ENCODE measurements at places on chromosomes 13 and 19. TPM values are rescaled to one million over a fixed set of nuclear protein-coding genes. Genes with fewer than 3 reads are reported as not detected.

Gene CLEC4G
- total RNA-seq, result not detected

DNA sequence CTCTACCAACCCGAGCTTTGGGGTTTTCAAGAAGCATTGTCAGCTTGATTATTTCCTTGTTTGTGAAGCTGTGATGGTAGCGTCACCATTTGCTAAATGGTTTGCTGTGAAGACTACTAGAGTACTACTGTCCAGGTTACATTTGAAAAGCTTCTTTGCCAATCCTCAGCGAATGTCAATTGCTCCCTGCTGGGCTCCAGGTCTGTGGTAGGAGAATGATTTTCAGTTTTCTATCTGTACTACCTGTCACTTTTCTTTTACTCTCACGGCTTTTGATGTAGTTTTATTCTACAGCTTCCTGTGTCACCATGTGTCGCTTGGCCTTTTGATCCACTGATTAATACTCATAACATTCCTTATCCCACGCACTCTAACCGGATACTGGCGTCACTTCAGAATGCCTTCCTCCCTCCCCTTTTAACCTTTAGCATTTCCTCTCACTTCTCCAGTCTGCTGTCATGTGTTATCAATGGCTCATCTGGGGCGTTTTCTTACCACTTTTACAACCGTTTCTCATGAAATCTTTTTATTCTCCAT is 7.5 kb upstream of the GPR183 start:
- H3K36me3 ChIP-seq, result peaks cover 66% of the 10 kb centered on the region
- peak; percentile 64 for DNase-seq
- H3K4me1 ChIP-seq, result peaks cover 74% of the 10 kb centered on the region
- H3K27me3 ChIP-seq, result no peaks in the 10 kb centered on the region

GRCh38 chr13:98505217-98505616 is 71.7 kb downstream of the STK24 start:
- no peaks in the 10 kb centered on the region for H3K27me3 ChIP-seq
- no peak for DNase-seq
- peaks cover 84% of the 10 kb centered on the region for H3K4me1 ChIP-seq
- peaks cover 31% of the 10 kb centered on the region for H3K36me3 ChIP-seq

GRCh38 chr19:21472507-21472906 is 32.9 kb upstream of the ZNF429 start:
- DNase-seq, result no peak
- H3K27ac ChIP-seq, result no peak overlapping the region
- no peak overlapping the region for H3K4me3 ChIP-seq
- no peaks in the 10 kb centered on the region for H3K27me3 ChIP-seq
- H3K36me3 ChIP-seq, result peaks cover 6% of the 10 kb centered on the region

- no peak overlapping the region for H3K27ac ChIP-seq
- H3K36me3 ChIP-seq, result no peaks in the 10 kb centered on the region
- no peak for DNase-seq
- peaks cover 9% of the 10 kb centered on the region for H3K4me1 ChIP-seq
Measured at GRCh38 chr13:71876648-71877255, 9.7 kb upstream of the DACH1 start.

Gene TMIGD2
- 48.7 TPM for total RNA-seq

DNA sequence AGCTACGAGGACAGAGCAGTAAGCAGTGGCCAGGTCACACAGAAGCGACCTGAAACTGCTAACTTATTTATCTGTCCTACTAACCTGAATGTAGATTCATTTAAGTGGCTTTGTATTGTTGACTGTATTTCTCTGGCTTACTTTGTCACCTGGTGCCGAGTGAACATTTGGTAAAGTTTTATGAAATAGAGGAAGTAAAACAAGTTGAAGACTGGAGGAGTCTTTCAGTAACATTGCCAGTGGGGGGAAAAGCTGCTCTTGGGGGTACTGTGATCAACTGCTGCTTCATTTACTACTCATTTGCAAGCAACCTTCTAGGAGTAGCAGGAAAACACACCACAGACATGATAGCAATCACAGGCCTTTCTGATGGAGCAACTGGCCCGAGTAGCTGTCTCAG is 615.0 kb downstream of the FGF9 start:
- no peaks in the 10 kb centered on the region for H3K27me3 ChIP-seq
- no peak overlapping the region for H3K4me3 ChIP-seq
- no peak for DNase-seq
- no peaks in the 10 kb centered on the region for H3K4me1 ChIP-seq

Gene USHBP1
- not detected for total RNA-seq

- no peak for DNase-seq
- H3K27me3 ChIP-seq, result no peaks in the 10 kb centered on the region
- H3K36me3 ChIP-seq, result no peaks in the 10 kb centered on the region
Measured at GRCh38 chr13:62085337-62086229, 669.9 kb upstream of the PCDH20 start.

DNA sequence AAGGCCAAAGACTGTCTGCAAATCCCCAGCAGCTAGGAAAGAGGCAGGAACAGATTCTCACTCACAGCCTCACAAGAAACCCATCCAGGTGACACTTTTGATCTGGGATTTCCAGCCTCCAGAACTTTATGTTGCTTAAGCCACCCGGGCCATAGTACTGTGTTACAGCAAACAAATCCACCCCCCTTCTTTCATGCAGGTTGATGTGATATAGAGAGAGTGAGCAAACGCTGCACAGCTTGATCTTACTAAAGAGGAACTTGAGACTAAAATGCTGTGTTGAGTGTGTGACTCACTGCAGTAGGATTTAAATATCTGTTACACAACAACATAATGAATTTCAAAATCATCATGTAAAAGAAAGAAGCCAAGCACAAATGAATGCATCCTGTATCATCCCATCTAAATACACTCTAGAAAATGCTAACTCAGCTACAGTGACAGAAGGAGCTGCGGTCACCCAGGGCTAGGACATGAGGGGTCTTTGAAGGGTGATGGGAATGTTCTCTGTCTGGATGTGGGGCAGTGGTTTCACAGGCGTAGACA is 32.2 kb downstream of the RCBTB2 start:
- H3K4me3 ChIP-seq, result no peak overlapping the region
- peaks cover 91% of the 10 kb centered on the region for H3K4me1 ChIP-seq
- no peak overlapping the region for H3K27ac ChIP-seq
- peaks cover 76% of the 10 kb centered on the region for H3K36me3 ChIP-seq
- no peaks in the 10 kb centered on the region for H3K27me3 ChIP-seq
- DNase-seq, result no peak

Gene SLC25A41
- total RNA-seq, result 0.42 TPM

DNA sequence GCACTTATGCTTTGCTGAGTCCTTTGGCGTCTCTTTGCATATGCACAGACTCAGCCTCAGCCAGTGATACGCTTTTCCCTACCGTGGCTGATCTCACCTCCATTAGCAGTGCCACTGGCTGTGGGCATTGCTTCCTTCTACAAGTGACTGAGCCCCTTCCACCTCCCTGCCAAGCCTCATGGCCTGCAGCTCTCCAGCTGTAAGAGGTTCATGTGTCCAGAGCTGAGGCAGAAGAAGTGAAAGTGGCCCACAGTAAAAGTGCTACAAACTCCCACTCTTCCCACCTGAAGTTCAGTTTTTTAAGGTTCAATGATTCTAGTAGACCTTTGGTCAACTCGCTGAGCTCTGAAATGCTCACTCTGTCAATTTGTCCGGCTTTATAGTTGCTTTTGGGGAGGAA is 44.7 kb downstream of the SMARCA4 start:
- no peak overlapping the region for H3K4me3 ChIP-seq
- H3K36me3 ChIP-seq, result peaks cover 33% of the 10 kb centered on the region
- H3K27me3 ChIP-seq, result no peaks in the 10 kb centered on the region
- H3K27ac ChIP-seq, result no peak overlapping the region

- no peak for DNase-seq
- peak overlapping the region; percentile 30 for H3K4me3 ChIP-seq
- peaks cover 19% of the 10 kb centered on the region for H3K27me3 ChIP-seq
- H3K36me3 ChIP-seq, result peaks cover 8% of the 10 kb centered on the region
- peaks cover 37% of the 10 kb centered on the region for H3K4me1 ChIP-seq
Measured at GRCh38 chr19:7921967-7922835, 2.1 kb downstream of the SNAPC2 start.

DNA sequence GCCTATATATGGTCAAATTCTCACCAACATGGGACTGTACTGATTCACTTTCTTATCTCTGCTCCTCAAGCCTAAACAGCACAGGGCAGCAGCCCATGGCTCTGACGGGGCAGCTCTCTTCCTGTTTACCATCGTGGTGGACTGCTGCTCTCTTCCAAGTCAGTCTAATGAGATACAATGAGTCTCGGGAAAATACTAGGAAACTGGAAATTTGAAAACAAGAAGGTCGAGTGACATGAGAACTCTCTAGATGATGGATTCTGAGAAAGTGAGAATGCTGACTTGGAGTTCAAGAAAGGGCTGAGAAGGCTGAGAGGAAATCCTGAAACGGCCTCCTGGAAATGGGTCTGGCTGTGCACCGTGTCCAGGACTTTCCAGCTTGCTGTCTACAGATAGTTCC is 122.8 kb upstream of the ARGLU1 start:
- no peaks in the 10 kb centered on the region for H3K27me3 ChIP-seq
- no peak overlapping the region for H3K27ac ChIP-seq
- H3K36me3 ChIP-seq, result no peaks in the 10 kb centered on the region
- H3K4me1 ChIP-seq, result no peaks in the 10 kb centered on the region
- DNase-seq, result no peak
- H3K4me3 ChIP-seq, result no peak overlapping the region

Data from activated CD4-positive, alpha-beta T cell treated with anti-CD3 and anti-CD28 coated beads, Interleukin-2, amount 10 ng/mL, durations not matched to agents 7 days and 5 days (primary cell).